Activated CD4-positive, CD25-positive, alpha-beta regulatory T cell (primary cell): ENCODE measurements at places on chromosomes 6 and 20.

DNA sequence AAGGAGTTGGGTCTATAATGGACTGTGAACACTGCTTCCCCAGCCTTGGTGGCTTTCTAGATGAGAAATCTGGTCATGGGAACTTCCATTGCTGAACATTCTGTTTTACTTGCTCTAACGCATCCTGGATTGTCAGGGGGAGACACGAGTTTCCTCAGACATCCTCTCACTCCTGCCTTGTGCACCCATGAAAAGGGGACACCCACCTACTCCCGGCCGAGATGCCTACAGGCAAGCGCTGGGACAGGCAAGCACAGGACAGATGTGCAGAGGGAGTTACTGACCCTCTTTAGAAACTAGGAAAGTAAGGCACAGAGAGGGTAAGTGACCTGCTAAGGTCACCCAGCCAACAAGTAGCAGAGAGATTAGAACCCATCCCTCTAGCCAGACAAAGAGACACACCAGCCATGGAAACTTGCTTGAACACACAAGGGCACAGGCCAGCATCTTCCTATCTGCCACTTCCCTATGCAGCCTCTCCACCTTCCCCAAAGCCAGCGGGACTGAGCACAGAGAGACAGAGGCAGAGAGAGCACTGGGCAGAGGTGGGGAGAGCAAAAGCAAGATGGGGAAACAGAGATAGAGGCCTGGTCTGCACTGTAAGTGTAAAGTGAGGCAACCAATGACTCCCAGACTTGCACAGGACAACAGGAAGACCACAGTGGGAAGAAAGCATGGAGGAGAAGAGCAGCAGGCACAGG lies 845 bp upstream of the SFTA2 start:
- DNase-seq, result no peak

DNA sequence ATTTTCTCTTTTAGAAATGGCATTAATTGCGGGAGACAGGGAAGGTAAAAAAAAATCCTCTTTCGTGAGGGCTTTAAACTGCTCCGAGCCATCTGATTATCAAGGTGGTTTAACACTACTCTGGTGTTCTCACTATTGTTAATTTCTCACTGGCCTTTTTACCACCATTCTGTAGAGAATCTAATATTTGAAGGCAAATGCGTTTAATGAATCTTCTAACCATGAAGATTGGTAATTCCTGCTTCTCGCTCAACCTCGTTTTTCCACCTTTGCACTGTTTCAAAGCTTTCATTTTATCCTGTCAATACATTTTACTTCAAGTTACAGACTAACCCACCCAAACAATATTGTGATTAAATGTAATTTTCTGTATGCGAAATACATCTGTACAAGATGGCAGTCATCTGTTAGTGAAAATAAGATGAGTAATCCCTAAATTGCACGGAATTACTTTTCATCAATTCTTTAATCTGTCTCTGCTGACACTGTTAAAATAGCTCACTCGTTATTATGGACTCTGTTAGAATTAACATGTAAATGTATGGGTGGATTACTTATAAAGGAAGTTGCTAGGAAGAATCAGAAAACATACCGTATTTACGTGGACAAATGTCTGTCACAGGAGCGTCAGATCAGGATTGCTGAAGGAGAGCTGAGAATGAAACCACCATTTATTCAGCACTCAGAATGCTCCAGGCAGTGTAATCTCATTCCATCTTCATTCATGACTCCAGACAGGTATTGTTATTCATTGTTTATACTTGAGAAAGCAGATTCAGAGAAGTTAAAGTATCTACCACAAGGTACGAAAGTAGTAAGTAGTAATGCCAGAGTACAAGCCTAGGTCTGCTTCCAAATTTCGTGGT lies 1.1 kb upstream of the LCA5 start:
- DNase-seq, result no peak

GRCh38 chr6:132490478-132491204 lies 22.3 kb downstream of the STX7 start:
- DNase-seq, result no peak

DNA sequence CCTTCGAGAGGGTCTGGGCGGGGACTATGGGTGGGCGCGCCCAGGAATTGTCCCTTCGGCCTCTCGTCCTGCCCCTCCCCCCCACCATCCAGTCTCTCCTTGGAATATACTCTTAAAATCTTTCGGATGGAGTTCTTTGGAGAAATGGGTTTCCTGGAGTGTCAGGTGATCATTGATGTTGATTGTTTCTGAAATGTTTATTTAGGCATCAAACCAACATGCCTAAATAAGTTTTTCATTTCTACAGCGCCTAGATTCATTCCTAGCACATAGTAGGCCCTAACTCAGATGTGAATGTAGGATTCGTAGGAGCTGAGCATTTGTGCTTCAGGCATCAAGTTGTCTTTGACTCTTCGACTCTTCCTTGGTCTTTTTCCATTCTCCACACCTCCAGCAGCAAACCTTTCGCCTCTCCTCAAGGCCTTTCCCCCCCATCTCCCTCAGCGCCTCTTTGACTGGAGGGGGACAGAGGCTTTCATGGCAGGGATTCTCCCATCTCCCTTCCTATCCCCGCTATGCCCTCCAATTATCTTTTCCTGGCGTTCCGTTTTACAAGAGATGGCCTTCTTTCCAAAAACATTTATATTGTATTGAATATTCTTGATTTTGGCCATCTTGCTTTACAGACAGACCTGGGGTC lies 610 bp downstream of the CASP8AP2 start:
- DNase-seq, result no peak

DNA sequence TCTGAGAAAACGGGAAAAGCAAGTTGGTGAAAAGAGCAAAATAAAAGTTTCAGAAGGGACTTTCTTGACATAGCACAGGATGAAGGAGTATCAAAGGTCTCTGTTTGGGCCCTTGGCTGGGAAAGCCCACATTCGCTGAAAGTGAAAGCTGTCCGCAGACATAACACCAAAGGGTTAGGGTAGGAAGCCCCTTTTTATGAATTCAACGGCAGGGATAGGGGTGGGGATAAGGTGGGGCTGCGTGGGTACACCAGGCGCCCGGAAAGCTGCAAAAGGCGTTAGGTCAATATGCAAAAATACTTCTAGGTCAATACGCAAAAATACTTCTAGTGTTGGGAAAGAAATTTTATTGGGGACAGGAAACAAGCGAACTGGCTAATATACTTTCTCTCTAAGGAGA lies 135.1 kb downstream of the OR2B2 start:
- no peak for DNase-seq
